ENCODE measurements at places on chromosomes 2 and 18.
A peak's percentile ranks its signal among the peaks of the same experiment; 100 is the strongest.

DNA sequence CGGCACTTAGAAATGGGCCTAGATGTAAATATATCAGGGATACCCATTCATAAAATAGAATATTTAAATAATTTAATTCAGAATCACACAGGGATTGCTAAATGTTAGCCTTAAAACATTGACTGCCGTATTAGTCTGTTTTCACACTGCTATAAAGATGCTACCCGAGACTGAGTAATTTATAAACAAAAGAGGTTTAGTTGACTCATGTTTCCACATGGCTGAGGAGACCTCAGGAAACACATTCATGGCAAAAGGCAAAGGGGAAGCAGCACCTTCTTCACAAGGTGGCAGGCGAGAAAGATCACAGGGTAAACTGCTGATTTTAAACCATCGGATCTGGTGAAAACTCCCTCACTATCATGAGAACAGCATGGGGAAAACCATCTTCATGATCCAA is 223.6 kb upstream of the GULP1 start:
- ATAC-seq = no peak

GRCh38 chr2:37671009-37671815 is at the start of gene CDC42EP3:
Gene CDC42EP3 (minus strand): TSS chr2:37671642. CDS start chr2:37646587, 25,055 bp downstream.
- peak; percentile 80 for ATAC-seq

DNA sequence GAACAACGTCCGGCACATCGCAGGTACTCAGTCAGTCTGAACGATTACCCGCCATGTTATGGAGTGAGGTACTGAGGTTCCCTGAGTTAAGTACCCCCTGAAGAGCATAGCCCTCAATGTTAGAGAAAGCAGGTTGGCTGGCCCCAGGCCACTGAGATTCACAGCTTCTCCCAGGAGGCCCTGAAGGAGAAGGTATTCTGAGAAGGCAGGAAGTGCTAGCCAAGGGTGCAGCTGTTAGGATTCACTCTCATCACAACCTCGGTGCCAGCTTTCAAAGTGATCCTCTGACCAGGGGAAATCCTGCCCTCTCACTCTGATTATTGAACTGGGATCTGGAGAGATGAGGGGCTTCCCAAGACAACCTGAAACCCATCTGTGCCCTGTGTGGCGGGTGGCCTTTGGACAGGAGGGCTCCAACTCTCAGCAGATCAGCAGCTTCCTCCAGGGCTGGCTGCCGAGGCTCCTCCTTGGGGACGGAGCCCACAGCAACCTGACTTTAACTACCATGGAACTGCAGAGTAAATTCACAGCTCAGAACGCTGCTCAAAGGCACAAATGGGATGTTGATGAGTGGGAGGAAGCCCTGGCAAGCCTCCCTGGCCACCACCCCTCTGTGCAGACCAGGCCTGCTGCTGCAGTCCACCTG is 7.8 kb downstream of the EHD3 start:
- no peak for ATAC-seq

DNA sequence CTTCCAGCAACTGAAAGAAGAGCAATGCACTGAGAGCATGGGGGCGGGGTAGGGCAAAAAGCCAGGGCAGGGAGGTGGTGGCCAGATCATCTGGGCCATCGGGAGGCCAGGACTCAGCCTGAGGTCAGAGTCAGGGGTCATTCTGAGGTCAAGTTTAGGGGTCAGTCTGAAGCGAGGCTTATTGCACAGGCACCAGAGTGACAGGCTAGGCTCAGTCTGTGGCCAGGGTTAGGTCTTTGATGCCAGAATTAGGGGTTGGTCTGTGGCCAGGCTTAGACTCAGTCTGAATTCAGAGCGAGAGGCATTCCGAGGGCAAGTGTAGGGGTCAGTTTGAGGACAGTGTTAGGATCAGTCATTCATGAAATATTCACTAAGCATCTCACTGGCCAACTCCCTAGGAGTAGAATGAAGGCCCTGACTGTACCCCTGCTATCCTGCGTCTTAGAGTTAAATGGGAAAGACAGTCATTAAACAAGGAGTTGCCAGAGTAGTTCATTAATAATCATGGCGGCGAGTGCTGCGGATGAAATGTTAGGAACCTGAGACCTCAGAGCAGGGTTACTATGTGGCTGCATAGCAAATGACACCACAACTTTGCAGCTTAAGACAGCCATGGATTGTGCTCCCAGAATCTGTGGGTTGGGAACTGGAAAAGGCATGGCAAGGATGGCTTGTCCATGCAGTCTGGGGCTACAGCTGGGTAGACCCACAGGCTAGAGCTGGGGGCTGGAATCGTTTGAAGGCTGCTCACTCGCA is 198.7 kb downstream of the CYP26B1 start:
- ATAC-seq = no peak

GRCh38 chr2:179932786-179933185 is 71.4 kb upstream of the ZNF385B start:
- no peak for ATAC-seq

GRCh38 chr2:191747170-191747530 is 69.2 kb downstream of the NABP1 start:
- no peak for ATAC-seq

DNA sequence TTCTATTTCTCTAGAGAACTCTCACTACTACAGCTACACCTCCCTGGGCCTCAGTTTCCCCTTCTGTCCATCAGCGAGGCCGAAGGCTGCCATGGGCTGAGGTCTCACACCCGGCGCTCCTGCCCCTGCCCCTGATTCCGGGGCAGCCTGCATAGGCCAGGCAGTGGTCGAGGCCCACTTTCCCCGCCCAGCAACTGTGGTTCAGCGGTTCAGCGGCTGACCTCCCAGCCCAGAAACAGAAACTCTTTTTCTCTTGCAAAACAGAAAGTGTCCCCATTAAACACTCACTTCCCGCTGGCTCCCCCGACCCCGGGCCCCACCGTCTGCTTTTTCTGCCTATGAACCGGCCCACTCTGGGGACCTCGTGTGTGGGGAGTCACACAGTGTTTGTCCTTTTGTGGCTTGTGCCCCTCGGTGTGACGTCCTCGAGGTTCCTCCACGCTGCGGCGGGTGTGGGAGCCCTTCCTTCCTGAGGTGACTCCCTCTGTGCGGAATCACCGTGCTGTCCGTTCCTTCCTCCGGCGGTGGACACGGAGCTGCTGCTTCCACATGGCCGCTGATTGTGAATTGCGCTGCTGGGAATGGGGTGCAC is 16.0 kb downstream of the PDCD1 start:
- peak; percentile 13 for ATAC-seq

DNA sequence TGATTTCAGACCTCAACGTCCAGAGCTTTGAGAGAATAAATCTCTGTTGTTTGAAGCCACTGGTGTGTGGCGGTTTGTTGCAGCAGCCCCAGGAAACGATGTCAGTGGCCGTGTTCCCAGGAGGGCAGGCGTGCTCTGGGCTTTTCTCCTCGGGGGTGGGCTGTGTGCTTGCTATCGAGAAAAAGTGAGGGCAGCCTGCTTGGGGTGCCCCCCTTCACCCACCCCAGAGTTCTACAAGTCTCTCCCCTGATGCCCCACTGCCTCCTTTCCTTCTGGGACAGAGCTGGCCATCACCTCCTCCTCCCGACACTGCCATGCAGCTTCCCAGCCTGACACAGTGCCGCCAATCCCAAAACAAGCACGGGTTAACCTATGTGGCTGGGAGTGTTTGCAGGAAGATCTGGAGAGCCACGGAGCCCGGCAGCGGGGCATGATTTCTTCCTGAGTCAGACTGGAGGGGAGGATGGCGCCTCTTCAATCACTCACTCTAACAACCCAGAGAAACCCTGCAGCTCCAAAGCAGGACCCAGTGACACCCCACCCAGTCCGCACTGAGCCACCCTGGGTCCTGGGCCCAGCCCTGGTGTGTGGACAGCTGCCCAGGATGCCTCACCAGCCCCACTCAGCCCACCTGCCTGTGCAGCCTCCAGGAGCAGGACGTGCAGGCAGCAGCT is 213.7 kb upstream of the RAB6C start:
- ATAC-seq = no peak

DNA sequence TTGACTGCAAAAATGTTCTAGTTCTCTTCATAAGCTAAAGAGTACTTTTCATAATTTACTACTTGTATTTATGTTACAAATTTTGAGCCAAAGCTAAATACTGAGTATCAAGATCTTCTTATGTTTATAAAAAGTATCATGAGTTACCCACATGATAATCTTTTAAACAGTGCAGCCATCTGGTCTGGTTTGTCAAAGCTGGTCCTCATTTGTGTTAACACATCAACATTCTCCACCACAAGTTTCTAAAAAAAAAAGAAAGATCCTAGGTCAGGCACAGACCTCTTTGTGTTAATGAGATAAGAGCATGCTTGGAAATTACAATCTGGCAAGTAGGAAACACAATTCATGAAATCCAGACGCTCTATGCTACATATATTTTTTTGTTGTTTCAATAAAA is 75.5 kb upstream of the FRZB start:
- ATAC-seq = no peak

DNA sequence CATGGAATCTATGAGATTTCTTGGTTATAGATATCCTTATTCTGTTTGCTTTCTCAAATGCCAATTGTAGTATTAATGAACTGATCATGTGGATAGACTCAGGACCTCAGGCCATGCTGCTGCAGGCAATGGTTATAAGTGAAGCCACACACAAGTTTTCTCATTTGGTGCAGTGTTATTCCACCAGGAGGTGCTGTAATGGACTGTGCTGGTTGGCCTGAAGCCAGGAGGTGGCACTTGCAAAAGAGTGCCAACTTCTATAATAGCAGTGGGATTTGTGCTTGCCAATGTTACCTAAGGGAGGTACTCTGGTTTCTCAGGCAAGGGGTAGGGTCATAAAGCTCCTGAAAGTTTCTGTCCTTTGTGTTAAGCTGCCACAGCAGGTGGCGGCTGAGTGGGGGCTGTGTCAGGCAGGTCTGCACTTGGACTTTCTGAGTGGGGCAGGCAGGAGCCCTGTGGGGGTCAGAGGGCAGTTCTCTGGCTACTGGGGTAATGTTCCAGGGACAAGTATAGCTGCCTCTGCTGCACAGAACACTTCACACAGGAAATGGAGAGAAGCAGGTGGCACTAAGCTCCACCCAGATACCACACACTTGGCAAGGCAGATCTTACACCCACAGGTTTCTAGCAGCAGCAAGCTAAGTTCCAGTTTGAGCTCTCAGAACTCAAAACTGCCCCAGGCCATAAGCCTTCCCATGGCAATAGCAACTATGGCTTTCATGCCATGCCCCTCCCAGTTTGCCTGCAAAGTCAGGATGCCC is 352.6 kb upstream of the CWC22 start:
- ATAC-seq = no peak

DNA sequence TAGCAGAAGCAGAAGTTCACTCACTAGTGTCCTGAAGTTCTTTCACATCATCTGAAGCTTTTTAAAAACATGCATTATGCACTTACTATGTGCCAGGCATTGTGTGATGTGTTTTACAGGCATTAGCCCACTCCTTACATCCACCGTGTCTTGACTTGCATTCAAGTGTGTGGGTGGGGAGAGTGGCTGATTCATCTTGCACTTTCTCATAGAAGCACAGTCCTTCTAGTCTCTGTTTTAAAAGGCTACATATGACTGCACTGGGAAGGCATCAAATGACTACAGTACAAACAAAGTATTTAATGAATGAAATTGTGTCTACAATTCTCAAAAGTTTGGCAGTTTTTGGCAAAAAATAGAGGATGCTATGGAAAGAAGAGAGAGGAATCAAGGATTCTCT is 21.6 kb upstream of the DSC3 start:
- no peak for ATAC-seq

DNA sequence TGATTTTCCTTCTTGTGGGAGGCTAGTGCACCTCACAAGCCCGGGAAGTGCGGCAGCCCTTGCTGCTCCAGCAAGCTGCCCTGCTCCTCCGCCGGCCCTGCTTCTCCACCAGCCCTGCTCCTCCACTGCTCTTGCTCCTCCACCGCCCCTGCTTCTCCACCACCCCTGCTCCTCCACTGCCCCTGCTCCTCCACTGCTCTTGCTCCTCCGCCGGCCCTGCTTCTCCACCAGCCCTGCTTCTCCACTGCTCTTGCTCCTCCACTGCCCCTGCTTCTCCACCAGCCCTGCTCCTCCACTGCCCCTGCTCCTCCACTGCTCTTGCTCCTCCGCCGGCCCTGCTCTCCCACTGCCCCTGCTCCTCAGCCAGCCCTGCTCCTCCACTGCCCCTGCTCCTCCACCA is 95.6 kb downstream of the NDUFA10 start:
- ATAC-seq = no peak

GRCh38 chr2:54059504-54059903 is 55.9 kb upstream of the ACYP2 start:
- no peak for ATAC-seq

DNA sequence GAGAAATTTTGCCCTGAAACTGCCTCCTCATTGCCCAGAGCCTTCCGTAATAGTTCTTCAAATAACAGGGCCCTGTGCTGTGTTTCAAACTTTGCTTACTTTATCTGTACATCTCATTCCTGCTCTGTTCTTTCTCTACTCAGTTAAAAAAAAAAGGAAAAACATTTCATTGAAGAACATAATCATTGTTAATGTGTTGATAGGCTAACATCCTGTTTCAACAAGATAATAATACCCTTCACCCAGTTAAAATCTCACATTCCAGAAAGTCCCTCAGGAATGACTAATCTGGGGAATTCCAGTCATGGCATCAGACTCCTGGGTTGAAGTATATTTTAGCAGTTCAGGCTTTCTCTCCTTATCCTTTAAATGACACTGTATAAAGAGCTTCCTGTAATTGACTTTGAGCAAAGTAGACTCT is 45.6 kb upstream of the ITGAV start:
- ATAC-seq = no peak

- ATAC-seq = no peak
These were observed 332.9 kb upstream of the DDX18 start for GRCh38 chr2:117481608-117482007.

DNA sequence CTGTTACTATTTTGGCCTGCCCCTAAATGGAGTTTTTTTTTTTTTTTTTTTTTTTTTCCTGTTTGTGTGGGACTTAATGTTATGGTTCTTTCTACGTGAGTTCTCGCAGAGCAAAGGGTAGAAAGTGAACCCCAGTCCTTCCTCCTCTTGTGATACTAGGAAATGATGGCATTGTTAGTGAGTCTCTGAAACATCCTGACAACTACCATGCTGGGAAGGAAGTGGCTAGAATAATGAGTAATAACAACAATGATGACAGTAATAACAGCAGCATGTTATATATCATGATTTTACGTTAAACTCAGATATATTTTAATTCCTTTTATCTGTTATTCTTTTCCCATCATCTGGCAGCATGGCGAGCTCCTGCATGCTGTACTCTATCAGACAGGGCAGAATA is 216.2 kb upstream of the LINC00305 start:
- ATAC-seq = no peak

DNA sequence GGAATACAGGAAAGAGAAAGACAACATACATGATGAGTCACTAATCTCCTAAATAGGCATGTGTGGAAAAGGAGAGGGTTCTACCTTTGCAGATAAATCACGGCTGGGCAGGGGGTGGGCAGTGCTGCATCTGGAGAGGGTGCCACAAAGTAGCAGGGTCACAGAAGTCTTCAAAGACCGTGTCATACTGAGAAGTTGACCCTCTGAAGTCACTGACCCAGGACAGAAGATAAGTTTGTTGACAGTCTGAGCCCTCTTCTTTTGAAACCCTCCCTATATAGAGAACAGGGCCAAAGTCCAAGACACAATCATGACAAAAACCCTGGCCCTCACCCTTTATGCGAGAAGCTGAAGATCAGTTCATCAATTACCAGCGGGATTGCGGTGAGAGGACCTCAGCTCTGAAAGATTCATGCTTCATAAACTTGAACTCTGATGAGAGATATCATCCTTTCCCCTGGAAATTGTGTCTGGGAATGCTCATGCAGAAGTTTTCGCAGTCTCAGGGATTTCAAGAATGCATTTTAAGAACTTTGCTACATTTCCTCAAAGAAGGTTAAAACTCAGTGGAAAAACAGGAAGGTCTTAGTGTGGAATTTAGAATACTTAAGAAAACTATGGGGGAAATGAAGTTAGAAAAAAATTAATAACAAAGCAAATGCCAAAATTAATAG is 129.5 kb downstream of the FAM124B start:
- ATAC-seq = no peak

Measured in activated CD4-positive, CD25-positive, alpha-beta regulatory T cell treated with anti-CD3 and anti-CD28 coated beads, Interleukin-2, amount 50 U/mL, for 24 hours (primary cell).